Placental epithelial cell (primary cell): ENCODE measurements at places on chromosomes 2 and 18. TPM values are rescaled to one million over a fixed set of nuclear protein-coding genes. Genes with fewer than 3 reads are reported as not detected.

The ITSN2 gene
- 15.3 and 21.8 TPM in 2 replicates for total RNA-seq

The CPO gene
- total RNA-seq, result not detected in 2 replicates

The RNF152 gene
- 0.39 and 2.6 TPM in 2 replicates for total RNA-seq

The IL37 gene
- total RNA-seq, result not detected in 2 replicates

The KCNF1 gene
- not detected in 2 replicates for total RNA-seq

The ALK gene
- total RNA-seq, result under 0.01 TPM in 2 replicates

The CERKL gene
- 0.33 TPM in 1 of 2 replicates, not detected in the other for total RNA-seq

The ATP6V1B1 gene
- total RNA-seq, result not detected in 2 replicates

The NOSTRIN gene
- 5.4 and 5.5 TPM in 2 replicates for total RNA-seq

The NRP2 gene
- total RNA-seq, result 0.22 and 2.4 TPM in 2 replicates

The ALPI gene
- total RNA-seq, result not detected in 2 replicates

The TLX2 gene
- total RNA-seq, result not detected in 2 replicates

The CCDC68 gene
- total RNA-seq, result 0.43 and 0.79 TPM in 2 replicates

The PLA2R1 gene
- 2.1 and 2.7 TPM in 2 replicates for total RNA-seq

The PLEKHB2 gene
- 40.5 and 41.2 TPM in 2 replicates for total RNA-seq

The VAMP5 gene
- 2.0 and 10.2 TPM in 2 replicates for total RNA-seq

The TXNDC2 gene
- total RNA-seq, result not detected in 2 replicates

The NETO1 gene
- not detected in 2 replicates for total RNA-seq

The COQ10B gene
- total RNA-seq, result 20.8 and 40.3 TPM in 2 replicates

The AMER3 gene
- total RNA-seq, result not detected in 2 replicates

The ZNF521 gene
- 3.0 and 7.9 TPM in 2 replicates for total RNA-seq

The IL36G gene
- not detected in 2 replicates for total RNA-seq

The TMEM198 gene
- 3.4 and 3.5 TPM in 2 replicates for total RNA-seq

The INHA gene
- total RNA-seq, result 2.5 and 4.7 TPM in 2 replicates

The BOLL gene
- not detected in 2 replicates for total RNA-seq

The RAB6C gene
- total RNA-seq, result 0.39 and 1.2 TPM in 2 replicates

The DNAJC5G gene
- total RNA-seq, result not detected in 2 replicates

The ARHGAP28 gene
- total RNA-seq, result 3.1 and 8.8 TPM in 2 replicates

The SRD5A2 gene
- total RNA-seq, result not detected in 2 replicates
